ENCODE measurements at places on chromosomes 7 and 10.

DNA sequence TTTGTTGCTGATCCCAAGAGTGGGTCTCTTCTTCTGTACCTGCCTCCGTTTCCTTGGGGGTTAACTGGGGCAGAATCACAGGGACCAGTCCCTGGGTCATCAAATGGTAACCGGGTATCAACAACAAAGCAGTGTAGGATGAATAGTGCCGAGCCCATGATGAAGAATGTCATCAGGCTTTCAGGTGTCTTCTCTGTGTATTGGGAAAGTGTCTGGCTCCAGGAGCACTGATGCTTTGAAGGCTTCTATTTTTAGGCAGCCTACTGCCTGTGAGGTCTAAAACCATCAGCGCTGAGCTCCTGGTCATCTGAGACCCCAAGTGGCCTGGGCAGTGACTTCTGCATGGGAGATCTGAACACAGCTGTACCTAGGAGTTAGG is 48.2 kb upstream of the SHH start:
- DNase-seq, result no peak
- no peak overlapping the region for H3K4me3 ChIP-seq
- no peak overlapping the region for H3K27ac ChIP-seq
- peaks cover 8% of the 10 kb centered on the region for H3K27me3 ChIP-seq
- no peaks in the 10 kb centered on the region for H3K4me1 ChIP-seq

GRCh38 chr10:103111918-103112877 is 80.9 kb downstream of the NT5C2 start:
- peaks cover 15% of the 10 kb centered on the region for H3K4me1 ChIP-seq
- H3K36me3 ChIP-seq, result peaks cover 6% of the 10 kb centered on the region

GRCh38 chr7:42012786-42013360 is 224.1 kb downstream of the GLI3 start:
- H3K36me3 ChIP-seq, result no peaks in the 10 kb centered on the region
- H3K27me3 ChIP-seq, result peaks cover 16% of the 10 kb centered on the region
- H3K27ac ChIP-seq, result no peak overlapping the region
- H3K4me3 ChIP-seq, result no peak overlapping the region

GRCh38 chr7:155778349-155778748 is 33.9 kb downstream of the SHH start:
- H3K36me3 ChIP-seq, result peaks cover 67% of the 10 kb centered on the region
- DNase-seq, result no peak

- no peak overlapping the region for H3K27ac ChIP-seq
- DNase-seq, result no peak
- no peak overlapping the region for H3K4me3 ChIP-seq
- H3K27me3 ChIP-seq, result no peaks in the 10 kb centered on the region
- no peaks in the 10 kb centered on the region for H3K4me1 ChIP-seq
These were observed 23.4 kb downstream of the MGAM2 start for GRCh38 chr7:142134909-142135308.

- no peak for DNase-seq
- H3K27me3 ChIP-seq, result no peaks in the 10 kb centered on the region
- H3K4me3 ChIP-seq, result no peak overlapping the region
- H3K4me1 ChIP-seq, result no peaks in the 10 kb centered on the region
These were observed 87.8 kb downstream of the CHRM2 start for GRCh38 chr7:136956232-136956631.

DNA sequence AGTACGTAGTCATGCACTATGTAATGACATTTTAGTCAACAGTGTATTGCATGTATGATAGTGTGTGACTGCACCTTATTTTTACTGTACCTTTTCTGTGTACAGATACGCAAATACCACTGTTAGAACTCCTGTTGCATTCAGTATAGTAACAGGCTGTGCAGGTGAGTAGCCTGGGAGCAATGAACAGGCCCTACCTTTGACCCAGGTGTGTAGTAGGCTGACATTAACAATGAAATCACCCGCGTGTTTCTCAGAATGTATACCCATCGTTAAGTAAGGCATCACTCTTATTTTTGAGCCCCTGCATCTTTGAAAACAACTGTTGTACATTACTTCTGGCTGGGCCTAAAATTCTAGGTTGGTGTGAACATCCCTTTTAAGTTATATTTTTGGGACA is 41.6 kb downstream of the DAGLB start:
- H3K4me1 ChIP-seq, result peaks cover 4% of the 10 kb centered on the region
- no peak overlapping the region for H3K4me3 ChIP-seq
- H3K27me3 ChIP-seq, result no peaks in the 10 kb centered on the region
- H3K27ac ChIP-seq, result peak overlapping the region; percentile 38
- H3K36me3 ChIP-seq, result peaks cover 75% of the 10 kb centered on the region

DNA sequence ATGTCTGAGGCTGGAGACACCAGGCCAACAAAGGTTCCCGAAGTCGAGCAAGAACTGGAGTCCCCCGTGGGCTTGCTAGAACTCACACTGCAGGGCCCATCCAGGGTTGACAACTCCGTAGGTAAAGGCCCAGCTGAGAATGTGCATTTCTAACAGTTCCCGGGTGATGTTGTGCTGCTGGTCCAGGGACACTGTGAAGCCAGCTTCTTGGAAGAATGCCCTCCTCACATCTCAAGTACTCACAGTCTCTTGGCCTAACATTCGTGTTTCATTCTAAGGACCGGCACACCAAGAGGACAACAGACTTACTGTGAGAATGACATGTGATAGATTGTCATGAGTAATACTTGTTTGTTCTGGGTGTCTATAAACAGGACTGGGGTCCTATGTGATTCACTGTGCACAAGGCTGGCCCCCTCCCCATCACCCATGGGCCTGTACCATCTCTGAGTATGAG is 682.3 kb upstream of the IGFBP3 start:
- no peak overlapping the region for H3K27ac ChIP-seq
- no peaks in the 10 kb centered on the region for H3K4me1 ChIP-seq
- H3K36me3 ChIP-seq, result no peaks in the 10 kb centered on the region
- no peak overlapping the region for H3K4me3 ChIP-seq
- H3K27me3 ChIP-seq, result no peaks in the 10 kb centered on the region

- no peaks in the 10 kb centered on the region for H3K36me3 ChIP-seq
- H3K4me3 ChIP-seq, result no peak overlapping the region
- no peaks in the 10 kb centered on the region for H3K4me1 ChIP-seq
- DNase-seq, result no peak
These were observed 122.6 kb downstream of the MARCHF5 start for GRCh38 chr10:92413519-92413918.

DNA sequence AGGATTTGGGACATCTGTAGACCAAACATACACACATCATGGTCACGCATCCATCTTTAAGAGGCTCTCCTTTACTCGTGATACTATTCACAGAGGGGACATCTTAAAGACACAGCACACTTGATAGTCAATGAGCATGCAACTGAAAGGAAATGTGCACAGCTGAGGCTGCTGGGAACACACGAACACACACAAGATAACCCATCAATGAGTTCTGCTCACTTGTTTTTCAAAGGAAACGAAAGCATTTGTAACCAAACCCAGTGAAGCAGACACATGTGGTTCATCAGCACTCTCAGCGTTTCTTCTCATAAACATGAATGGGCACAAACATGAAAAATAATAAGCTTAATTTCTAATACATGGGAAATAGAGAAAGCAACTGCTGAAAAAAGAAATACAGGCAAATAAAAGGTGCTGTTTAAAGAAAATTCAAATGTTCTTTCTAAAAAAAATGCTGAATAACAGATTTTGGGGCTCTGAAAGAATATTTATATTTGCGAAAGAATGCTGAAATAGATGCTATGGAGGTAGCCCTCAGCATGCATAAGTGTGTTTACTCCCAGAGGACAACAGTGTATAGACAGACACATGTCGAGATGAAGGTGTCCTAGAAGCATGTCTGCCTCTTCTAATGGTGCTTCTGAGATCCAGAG is 59.7 kb upstream of the LAMB4 start:
- H3K27ac ChIP-seq, result no peak overlapping the region
- no peaks in the 10 kb centered on the region for H3K27me3 ChIP-seq
- no peak overlapping the region for H3K4me3 ChIP-seq
- DNase-seq, result no peak
- no peaks in the 10 kb centered on the region for H3K4me1 ChIP-seq

GRCh38 chr10:12707461-12708185 is 293.9 kb downstream of the CCDC3 start:
- H3K27me3 ChIP-seq, result no peaks in the 10 kb centered on the region
- H3K36me3 ChIP-seq, result no peaks in the 10 kb centered on the region
- no peak overlapping the region for H3K4me3 ChIP-seq
- no peak for DNase-seq
- peak overlapping the region; percentile 9 for H3K27ac ChIP-seq
